Stimulated activated CD8-positive, alpha-beta memory T cell treated with anti-CD3 and anti-CD28 coated beads, Interleukin-7, amount 100 ng/mL, for 1 hour (primary cell): ENCODE measurements at places on chromosomes 1 and 21.

- no peak for DNase-seq
Observed at GRCh38 chr1:21823980-21824702, 12.1 kb downstream of the LDLRAD2 start.

DNA sequence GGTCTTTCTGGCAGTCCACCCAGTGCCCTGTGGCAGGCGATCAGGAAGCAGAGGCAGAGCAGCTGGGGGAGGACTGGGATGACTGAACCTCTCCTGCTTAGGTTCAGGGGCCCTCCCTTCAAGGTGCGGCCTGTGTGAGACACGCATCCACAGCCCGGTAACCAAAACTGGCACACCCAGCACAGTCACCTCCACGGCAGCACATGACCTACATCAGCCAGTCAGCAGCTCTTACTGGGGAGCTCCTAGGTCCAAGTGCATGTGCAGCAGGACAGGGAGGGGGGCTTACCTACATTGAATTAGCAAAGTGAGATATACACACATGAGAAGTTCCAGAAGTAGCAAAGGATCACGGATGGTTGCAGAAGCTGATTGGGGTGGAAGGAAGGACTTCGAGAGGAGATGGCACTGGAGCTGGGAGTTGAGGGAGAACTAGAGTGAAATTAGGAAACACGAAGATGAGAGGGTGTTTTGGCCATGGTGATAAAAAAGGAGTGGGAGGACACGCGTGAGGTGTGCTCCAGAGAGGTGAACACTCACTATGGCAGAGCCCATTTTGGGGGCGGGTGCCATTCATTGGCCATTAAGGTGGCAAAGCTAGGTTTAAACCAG, 51.4 kb upstream of the IRF2BP2 start:
- DNase-seq, result no peak

DNA sequence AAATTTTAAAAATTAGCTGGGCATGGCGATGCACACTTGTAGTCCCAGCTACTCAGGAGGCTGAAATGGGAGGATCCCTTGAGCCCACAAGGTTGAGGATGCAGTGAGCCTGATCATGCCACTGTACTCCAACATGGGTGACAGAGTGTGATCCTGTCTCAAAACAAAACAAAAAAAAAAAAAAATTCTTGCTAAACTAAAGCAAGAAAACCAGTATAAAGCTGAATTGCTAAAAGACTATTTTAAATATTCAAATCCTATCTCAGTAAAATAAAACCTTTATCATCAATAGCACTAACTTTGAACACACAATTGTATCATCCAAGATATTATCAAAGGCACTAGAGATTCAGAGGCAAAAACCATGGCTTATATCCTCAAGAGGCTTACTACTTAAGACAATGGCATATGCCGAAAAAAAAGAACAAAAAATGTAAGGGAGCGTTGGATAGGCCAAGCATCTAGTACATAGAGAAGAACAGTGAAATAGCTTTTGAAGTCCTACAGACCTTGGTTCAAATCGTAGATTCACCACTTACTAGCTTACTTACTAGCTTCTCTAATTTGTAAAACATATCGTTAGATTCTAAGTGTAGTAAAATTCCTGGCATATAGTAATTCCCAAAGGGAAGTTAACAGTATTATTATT, 3.6 kb downstream of the EPS15 start:
- DNase-seq, result no peak

GRCh38 chr21:26127918-26128317, 42.7 kb downstream of the APP start:
- DNase-seq, result no peak

DNA sequence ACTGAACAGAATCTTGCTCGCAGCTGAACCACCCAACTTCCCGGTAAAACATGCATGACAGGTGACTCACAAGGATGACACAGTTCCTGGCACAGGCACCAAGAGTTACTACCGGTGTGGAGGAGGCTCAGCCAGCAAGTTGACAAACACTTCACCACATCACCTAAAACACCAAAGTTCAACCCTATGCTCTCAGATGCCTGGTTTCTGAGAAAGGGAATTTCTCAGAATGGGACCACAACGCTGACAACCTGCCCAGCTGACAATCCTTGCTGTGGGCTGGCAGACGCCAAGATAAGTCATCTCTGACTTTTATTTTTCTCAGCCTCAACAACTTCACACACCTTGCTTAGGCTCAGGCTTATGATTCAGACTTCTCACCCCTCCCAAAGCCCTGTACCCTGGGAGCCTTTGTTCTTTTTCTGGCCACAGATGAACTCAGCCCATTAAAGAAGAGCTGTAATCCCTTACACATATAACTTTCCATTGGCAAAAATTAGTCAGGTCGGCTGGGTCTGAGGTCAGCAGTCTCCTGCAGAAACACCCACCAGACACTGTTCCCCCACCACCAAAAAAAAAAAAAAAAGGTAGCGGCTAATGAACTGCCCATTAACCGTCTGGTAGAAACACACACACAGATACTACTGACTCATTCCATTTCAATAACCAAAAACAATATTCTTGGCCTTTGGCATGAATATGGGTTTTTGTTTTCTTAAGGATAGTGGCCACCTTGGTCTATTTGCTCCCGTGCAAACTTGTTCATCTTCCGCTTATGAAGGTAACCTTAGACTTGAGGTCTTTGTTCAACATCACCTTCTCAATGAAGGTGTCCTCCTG, 10.8 kb upstream of the TIAM1 start:
- DNase-seq, result peak; percentile 43

DNA sequence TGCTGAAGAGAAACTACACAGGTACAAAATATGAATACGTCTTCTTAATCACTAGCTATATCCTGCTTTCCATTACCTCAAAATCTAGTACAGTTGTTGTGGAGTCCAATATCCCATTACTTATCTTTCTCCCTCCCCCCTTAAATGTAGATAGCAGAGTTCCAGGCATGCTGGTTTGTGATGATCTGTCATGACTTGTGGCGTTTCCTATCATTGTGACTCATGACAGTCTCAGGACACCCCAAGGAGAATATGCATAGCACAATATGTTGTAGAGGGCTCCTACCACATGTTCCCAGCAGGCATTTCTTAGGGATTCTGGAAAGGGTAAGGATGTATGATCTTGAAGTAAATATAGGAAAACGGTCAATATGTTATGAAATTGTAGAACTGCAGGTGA, 206.9 kb downstream of the USH2A start:
- DNase-seq, result no peak

- DNase-seq, result no peak
Observed at GRCh38 chr1:13623021-13623637, 39.5 kb downstream of the PDPN start.

GRCh38 chr1:9181990-9182783, 52.4 kb upstream of the H6PD start:
- no peak for DNase-seq

DNA sequence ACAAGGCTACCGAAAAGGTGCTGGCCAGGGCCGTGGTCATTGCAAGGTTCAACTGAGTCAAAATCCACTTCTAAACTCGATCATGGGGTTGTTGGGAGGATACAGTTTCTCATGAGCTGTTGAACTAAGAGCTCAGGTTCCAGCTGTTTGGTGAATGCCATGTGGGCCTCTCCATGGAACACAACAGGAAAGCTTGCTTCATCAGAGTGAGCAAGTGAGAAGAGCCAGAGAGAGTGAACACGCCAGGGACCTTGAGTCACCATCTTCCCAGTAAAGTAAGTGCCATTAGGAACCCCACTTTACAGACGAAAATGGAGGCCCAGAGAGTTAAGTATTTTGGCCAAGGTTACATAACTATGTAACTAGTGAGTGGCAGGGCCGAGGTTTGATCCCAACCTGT, 475.1 kb upstream of the VAMP3 start:
- DNase-seq, result no peak

GRCh38 chr1:10708757-10709156, 87.7 kb downstream of the CASZ1 start:
- no peak for DNase-seq

DNA sequence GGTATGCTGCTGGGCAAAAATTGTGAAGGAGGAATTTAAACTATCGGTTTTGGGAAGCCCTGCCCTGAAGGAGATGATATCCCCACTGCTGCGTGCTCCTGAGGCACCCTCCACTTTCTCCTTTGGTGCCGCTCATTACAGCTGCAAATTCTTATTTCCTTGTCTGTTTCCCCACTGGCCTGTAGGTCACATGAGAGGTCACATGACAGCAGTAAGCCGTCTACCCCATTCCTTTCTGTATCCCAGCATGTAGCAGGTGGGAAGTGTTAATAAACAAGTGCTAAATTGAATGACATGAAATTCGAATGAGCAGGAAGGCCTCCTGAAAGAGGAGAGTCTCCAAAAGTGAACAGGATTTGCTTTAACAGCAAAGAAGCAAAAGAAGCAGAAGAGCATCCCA, 58.7 kb downstream of the GRIK3 start:
- DNase-seq, result no peak

DNA sequence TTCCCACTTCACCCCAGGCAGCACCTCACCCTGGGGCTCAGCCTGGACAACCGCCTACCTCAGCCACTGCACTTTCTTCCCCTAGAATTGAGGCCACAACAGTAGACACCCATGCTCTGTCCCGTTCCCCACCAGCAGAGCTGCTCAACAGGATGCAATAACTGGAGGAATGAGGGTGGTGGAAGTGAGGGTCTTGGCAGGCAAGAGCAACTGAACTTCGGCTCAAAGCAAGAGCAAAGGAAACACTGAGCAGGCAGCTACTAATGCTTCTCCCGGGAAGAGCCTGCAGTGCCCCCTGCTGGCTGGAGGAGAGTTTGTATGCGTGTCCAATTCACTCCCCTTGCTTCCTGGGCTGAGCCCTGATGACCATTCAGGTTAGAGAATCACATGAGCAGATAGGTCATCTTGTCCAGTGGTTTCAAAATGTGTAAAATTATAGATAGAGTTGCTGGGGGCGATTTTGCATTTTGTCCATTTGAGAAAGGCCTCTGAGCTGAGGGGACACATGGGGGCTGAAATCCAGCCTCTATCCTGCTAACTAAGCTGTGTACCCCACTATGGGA, 13.9 kb downstream of the NT5C1A start:
- DNase-seq, result peak; percentile 19

- peak; percentile 32 for DNase-seq
Observed at GRCh38 chr1:155078469-155079209, at the start of gene EFNA3. Gene EFNA3, plus strand, starts transcription at chr1:155078837. Its CDS starts 105 bp downstream, at chr1:155078942.

- DNase-seq, result no peak
Observed at GRCh38 chr1:167862432-167863076, 51.4 kb downstream of the ADCY10 start.

DNA sequence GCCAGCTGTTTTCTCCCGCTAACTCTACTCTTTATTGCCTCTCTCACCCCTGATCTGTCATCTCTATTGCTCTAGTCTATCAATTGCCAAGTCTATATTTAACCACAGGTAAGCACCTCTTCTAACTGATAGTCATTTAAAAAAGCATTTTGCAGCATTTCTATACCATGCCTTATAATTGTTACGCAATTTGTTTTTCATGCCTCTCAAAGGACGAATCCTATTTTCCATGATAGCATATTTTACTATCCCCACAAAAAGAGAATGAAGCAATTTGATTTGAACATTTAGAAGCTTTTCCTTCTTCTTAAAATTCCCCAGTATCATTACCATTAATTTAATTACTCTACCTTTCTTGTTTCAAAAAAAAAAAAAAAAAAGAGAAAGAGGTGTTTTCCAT, 432.8 kb upstream of the ZP4 start:
- no peak for DNase-seq

- no peak for DNase-seq
Observed at GRCh38 chr1:14606632-14607031, 8.1 kb downstream of the KAZN start.

GRCh38 chr21:37074197-37074510, 1.1 kb downstream of the TTC3 start:
- DNase-seq, result no peak

- DNase-seq, result no peak
Observed at GRCh38 chr1:201395936-201396335, 3.2 kb downstream of the LAD1 start.

DNA sequence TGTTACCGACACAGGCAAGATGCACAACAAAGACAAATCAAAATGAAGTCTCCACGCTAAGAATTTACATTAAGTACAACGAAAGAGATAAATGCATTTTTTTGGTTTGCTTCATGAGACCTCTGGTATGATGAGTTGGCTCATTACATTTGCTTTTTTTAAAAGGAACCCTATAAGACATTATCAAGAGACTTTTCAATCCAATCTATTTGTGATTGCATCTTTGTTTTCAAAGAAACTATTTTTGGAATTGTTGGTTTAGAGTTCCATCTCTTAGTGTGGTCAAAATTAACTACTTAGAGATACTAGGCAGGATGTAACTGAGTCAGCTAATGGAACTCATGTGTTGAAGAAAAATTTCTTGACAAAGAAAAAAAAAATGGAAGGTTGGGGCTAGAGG, 200.1 kb downstream of the ZC3H11B start:
- DNase-seq, result no peak

GRCh38 chr1:94602316-94602715, 60.8 kb upstream of the F3 start:
- no peak for DNase-seq

GRCh38 chr1:167629681-167630567, at the start of gene RCSD1:
Gene RCSD1, plus strand, starts transcription at chr1:167630232. Its CDS starts 192 bp downstream, at chr1:167630424.
- no peak for DNase-seq

DNA sequence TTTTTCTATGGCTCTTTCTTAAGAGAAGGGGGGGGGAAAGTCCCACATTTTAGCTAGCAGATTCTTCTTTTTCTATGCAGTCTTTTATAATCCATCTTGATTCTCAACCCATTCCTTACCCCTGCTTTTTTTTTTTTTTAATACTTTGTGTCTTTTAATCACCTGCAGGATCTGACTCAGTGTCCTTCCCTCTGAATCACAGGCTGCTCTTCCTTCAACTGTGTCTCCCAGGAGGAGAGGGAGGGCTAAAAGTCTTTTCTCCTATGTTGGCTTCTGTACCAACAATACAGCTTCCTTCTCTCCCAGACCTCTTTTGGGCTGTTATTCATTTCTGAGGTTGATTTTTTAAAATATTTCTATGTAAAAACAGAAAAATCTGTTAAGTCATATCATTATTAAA, 686.2 kb downstream of the ADGRL2 start:
- no peak for DNase-seq

DNA sequence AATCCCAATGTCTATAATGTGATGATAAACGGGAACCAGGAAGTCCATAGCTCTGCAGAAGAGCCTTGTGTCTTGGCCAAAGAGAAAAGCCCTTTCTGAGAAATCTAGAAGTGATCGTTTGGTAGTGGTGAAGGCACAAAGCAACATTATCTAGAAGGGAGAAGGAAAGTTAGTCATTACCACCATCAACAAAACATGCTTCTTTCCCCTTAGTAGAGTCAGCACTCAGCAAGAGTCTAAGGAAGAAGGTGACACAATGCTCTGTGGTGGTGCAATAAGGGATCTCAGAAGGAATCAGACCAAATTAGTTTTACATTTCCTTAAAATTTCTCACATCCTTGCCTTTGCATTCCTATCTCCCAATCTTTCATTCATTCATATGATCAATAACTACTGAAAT, 134.4 kb upstream of the PRDX6 start:
- DNase-seq, result no peak

GRCh38 chr1:26363549-26364448, 8.8 kb downstream of the ZNF683 start:
- DNase-seq, result peak; percentile 58

DNA sequence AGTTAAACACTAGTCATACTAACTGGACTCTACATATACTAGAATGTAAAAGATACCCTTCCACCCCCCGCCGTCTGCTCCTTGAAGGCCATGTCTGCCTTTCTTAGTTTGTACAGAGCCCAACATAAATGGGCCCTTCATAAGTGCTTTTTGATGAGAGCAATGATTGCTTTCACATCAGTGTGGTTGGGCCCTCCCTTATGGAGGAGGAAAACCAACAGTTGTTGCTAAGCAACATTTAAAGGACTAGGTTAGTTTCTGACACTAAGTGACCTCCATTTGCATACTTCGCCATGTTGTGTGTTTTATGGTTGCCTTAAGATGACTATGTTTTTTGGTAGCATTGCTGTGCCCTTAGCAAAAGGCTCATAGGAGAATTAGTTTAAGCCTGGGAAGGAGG, 182.0 kb upstream of the SGIP1 start:
- no peak for DNase-seq
